ENCODE measurements at places on chromosomes 6 and 20. TPM values are rescaled to one million over a fixed set of nuclear protein-coding genes. Genes with fewer than 3 reads are reported as not detected.

FAM83C gene
- not detected for total RNA-seq

GRCh38 chr6:129623008-129623732, 86.8 kb downstream of the ARHGAP18 start:
- DNase-seq: no peak

DNA sequence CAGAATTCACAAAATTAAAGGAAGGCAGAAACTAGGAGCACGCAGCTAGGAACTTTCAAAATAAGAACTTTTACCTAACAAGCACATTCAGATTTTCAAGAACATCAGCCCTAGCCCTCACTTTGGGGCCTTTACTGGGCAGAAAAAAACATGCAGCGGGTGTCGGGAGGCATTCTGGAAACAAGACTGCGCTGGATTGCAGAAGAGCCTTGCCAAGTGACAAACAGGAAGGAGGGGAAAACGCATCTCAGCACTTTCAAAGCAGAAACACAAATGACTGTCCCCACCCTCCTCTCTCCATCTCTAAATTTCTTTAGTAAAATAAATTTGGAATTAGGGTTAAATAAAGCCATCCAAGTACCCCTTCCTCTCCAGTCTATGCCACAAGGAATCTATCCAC, 74.6 kb upstream of the RREB1 start:
- no peak for DNase-seq

GINS1 gene
- 0.28 TPM for total RNA-seq

DNA sequence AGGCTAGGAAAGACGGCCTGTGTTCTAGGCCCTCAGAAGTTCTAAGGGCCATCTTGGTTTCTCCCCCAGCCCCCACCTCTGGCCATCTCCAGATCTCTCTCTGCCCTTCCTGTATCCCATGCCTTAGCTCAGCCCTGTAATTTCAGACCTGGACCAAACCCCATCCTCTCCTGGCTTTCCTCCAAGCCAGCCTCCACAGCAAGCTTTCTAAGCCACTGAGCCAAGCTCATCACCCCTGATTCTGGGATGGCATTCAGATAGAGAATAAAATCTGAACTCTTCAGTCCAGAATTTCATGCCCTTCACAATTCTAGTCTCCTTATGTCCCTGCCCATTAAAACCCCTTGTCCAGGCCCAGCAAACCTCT, 18.9 kb upstream of the CCM2L start:
- DNase-seq: no peak

CST2 gene
- not detected for total RNA-seq

CD93 gene
- 14.6 TPM for total RNA-seq

DNA sequence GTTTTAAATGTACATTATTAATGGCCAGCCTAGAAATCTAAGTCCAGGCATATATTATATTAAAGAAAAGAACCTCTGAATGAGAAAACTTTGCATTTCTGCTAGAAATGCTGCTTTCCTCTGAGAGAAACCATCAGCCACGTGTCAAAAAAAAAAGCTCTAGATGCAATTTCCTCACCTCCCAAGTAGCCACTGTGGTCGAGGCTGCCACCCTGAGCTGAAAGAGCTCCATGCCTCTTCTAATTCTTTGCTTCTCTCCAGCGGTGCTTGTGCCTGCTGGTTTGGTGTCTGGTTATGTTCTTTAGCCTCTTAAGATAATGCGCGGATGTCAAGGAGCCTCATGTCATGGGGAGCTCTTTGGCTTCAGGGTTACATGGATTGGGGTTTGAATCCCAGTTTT, 316.0 kb downstream of the TFAP2C start:
- peak; percentile 69 for DNase-seq

HAO1 gene
- total RNA-seq: not detected

- DNase-seq: no peak
Observed at GRCh38 chr6:111780393-111780792, 92.9 kb downstream of the FYN start.

NKAPL gene
- 2.9 TPM for total RNA-seq

GRCh38 chr6:156191895-156192294, 585.3 kb upstream of the ARID1B start:
- DNase-seq: no peak

Data from sigmoid colon (tissue), 7 donors.